ENCODE measurements at places on chromosomes 13 and 19.

DNA sequence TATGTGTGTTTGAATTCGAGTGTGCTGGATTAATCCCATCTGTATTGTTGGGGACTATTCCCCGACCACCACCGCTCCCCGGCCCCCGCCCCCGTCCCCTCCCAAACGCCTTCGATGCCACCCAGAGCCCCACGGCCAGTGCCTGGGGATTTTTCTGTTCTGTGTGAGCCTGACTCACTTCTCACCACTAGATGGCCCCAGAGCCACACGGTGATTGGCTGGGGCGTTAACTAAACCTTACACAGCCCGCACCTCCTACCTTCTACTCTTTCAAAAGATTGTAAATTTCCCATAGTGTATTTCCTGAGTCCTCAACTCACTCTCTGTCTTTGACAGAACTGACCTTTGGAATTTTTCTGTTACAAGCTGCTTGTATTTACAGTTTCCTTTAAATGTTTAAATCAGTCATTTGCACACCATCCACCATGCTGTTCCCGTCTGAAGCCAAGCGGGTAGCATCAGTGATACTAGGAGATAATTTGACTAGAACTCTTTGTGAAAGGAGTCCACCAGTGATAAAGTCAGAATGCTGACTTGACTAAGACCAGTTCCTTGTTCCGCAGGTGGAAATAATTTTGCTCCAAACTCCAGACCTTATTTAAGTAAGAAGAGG lies 61.4 kb downstream of the RFX2 start:
- DNase-seq = no peak

DNA sequence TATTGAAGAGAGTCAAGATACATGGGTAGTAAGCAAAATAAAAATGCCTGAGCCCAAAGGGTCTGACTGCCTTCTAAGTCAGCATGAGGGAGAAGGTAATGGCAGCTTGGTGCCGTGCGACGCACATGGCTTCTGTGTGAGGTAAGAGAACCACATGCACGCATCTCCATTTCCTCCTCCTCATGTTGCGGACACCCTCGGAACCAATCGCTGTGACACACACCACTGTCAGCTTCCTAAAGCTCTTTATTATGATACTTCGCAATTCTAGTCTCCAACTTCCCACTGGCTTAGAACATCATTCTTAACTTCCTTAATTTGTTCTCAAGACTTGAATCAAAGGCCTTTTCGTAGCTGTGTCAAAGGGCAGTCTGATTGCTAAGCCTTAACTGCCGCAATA lies 170.1 kb downstream of the OXGR1 start:
- DNase-seq = no peak

DNA sequence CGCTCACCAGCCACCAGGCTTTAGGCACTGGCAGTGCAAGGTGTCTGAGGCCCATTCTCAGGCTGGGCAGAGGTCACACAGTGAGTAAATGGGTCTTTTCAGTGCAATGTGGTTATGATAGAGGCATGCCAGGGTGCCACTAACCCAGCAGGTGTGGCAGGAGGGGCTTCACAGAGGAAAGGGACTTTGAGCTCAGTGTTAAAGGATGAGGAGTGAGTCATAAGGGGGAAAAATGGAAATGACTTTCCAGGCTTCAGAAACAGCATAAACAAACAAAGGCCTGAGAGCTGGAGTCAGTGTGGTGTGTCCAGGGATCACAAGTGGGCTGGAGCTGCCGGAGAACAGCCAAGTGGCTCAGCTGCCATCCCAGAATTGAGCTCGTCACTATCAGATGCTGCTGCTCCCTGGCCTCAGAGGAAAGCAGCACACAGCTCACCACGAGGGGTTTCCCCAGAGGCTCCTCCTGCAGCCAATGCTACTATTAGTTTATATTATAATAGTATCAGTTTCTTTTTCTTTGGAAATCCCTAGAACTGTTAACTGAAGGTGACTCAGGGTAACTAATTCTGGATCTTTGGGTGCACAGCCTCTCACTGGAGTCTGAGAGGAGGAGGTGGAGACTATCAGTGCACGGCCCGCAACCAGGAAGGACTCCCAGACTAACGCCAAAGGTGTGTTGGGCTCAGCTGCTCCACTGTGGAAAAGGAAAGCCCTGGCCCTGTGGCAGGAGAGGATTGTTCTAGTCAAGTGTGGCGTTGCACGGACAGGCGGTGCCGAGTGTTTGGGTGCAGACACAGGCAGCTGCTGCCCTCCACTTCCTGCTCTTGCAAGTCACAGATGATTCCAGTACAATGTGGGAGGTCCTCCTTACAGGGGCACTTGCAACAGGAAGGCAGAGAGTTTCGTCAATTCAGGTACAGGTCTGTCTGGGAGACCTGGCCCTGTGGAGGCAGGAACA lies 39.5 kb downstream of the DHRS12 start:
- DNase-seq = no peak

DNA sequence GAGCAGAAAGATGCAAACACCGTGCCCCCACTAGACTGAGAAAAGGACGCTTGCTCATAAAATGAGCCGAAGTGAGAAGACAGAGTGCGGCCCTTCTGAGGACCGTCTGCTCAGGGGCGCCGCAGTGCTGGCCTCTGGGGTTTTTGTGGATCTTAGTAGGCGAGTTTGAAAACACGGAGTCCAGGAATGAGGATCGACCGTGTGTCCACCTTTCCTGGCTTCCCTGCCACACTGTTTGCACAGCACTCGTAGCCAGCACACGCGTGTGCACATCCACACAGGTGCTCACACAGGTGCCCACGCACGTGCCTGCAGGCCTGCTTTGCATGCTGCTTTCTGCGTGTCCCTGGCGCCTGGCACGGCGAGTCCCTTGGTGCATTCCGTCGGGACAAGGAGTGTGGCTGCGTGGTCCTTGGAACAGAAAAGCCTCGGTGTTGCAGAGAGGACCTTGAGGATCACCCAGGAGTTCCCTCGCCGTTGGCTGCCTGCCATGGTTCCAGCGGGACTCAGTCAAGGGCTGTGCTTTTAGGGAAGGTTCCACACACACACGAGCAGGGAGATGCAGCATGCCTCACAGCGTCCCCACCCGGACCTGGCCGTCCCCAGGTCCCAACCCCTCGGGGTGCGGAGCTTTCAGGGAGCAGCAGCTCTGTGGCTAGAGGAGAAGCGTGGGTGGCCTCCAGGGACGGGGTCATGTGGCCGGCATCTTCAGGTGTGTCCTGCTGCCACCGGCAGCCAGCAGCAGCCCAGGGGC lies 10.1 kb upstream of the ZNF554 start:
- no peak for DNase-seq

GRCh38 chr19:940591-941291 lies 14.9 kb downstream of the ARID3A start:
- no peak for DNase-seq

DNA sequence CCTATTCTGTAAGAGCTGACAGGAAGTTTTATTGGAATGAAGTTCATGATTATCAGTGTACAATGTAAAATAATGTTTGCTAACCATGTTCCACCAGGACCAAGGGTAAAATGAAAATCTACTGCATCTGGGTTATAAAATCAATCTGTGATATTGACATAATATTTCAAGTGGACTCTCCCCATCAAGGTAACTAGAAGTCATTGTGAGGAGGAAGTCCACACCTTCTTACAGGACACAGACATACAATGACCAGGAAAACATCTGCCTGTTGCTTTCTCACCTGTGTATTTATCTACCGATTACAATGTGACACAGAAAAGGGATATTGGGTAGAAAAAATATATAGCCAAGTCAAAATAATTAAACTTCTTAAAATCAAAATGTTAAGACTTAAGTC lies 140.7 kb upstream of the RFC3 start:
- no peak for DNase-seq

Data from epithelial cell of prostate (primary cell).